ENCODE measurements at places on chromosomes 1 and 21.

DNA sequence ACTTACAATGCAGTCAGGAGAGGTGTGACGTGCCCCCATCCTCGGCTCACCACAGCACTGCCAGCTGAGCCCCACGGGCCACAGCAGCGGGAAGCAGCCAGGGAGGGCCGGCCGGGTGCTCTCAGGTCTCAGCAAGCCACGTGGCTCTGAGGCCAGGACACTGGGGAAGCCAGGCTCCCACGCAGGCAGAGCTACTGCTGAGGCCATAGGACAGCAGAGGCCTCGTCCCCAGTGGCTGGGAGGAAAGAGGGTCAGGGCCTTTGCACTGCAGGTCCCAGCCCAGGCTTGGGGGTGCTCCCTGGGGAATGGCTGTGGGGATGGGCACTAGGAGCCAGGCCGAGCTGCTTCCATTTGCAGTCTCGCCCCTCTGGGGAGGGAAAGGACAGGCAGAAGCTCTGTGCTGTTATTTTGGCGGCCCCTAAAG is 5.8 kb downstream of the LRRC47 start:
- no peak for DNase-seq

GRCh38 chr1:33348676-33349080 is 27.8 kb upstream of the A3GALT2 start:
- no peak for DNase-seq

DNA sequence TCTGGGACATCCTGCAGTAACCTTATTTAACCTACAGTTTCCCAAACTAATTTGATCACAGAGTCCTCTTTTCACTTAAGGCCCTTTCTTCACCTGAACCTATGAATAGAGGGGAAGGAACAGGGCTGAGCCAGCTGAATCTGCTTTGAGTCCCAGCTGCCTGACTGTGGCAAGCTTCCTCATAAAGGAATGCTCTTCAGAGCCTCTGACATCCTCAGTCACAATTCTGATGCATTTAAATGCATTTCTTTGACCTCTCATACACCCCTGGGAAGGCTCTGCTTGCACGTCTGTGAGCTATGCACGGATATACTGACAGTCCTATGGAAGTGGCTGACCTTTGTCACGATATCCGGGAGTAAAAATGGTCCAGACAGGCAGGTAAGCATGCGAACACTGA is 673.1 kb downstream of the SMYD3 start:
- DNase-seq: no peak

- DNase-seq: peak; percentile 74
Observed at GRCh38 chr1:29502911-29503840, 266.9 kb downstream of the PTPRU start.

DNA sequence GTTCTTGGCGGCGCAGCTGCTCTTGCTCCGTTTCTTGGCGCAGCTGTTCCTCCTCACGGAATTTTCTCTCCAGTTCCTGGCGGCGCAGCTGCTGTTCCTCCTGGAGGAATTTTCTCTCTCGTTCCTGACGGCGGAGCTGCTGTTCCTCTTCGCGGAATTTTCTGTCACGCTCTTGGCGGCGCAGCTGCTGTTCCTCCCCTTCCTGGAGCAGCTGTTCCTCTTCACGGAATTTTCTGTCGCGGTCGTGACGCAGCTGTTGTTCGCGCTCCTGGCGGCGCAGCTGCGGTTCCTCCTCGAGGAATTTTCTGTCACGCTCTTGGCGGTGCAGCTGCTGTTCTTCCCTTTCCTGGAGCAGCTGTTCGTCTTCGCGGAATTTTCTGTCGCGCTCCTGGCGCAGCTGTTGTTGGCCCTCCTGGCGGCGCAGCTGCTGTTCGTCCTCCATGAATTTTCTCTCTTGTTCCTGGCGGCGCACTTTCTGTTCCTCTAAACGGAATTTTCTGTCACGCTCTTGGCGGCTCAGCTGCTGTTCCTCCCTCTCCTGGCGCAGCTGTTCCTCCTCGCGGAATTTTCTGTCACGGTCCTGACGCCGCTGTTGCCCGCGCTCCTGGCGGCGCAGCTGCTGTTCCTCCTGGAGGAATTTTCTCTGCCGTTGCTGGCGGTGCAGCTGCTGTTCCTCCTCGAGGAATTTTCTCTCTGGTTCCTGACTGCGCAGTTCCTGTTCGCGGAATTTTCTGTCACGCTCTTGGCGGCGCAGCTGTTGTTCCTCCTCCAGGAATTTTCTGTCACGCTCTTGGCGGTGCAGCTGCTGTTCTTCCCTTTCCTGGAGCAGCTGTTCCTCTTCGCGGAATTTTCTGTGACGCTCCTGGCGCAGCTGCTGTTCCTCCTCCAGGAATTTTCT is 7.0 kb downstream of the TCHH start:
- DNase-seq: no peak

GRCh38 chr1:95850763-95851162 is 616.8 kb downstream of the RWDD3 start:
- no peak for DNase-seq

DNA sequence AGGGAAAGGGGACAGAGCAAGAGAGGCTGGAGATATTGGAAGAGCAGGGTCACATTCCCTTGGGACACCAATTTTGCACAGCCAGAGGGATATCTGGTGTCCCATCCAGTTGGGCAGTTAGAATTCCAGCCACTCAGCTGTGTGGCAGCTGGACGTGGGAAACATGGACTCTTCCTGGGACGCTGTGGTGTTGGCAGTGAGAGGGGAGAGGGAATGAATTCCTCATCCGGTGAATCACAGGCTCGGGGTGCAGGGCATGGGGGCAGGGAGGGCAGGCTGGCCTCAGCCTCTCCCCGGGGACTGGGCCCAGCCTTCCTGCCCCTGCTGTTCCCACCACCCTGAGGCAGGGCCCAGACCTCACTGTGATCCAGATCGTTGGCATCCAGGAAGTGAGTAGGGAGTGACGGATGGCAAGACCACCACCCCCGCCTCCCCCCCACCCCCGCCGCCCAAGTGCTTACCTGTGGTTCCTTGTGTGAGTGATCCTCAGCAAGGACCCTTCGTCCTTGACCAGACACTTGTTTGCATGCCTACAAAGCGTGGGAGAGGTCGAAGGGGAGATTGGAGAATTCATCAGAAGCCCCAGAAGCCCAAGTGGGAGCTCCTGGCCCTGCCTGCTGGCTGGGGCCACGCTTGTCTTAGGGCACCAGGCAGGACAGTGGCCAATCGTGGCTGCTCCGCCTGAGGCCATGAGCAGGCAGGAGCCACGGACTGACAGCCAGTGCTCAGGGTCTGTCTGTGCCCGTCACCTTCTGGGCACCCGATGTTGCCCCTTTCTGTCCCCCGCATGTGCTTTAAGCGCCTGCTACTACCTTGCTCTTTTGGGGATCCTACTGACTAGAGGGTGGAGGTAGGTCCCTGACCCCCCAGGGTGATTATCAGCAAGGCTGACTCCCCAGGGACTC is 8.7 kb downstream of the WNT3A start:
- DNase-seq: no peak

DNA sequence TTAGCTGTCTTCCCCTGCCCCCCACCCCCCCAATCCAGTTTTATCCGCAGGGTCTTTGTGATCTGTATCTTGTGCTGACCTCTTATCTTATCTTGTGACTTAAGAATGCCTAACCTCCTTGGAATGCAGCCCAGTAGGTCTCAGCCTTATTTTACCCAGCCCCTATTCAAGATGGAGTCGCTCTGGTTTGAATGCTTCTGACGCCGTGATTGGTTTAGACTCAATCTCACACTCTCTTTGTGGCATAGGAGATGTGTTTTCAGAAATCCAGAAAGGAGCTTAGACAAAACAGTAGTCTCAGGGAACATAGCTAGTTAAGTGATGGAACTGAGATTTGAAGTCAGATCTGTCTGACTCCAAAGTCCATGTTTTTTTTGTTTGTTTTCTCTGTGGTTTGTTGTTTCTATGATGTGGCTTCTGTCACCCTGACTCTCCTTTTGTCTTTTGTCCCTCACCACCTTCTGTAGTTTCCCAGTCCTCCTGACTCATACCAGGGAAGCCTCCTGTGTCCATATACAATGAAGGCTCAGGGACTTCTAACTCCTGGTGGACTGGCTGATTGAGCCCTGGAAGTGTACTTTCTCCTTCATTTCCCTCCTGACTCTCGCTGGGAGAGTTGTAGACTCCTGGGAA is 18.1 kb upstream of the USP24 start:
- no peak for DNase-seq

GRCh38 chr1:76591461-76591860 is 275.8 kb upstream of the ST6GALNAC5 start:
- no peak for DNase-seq

GRCh38 chr21:38455403-38455802 is 42.9 kb downstream of the ERG start:
- DNase-seq: no peak

DNA sequence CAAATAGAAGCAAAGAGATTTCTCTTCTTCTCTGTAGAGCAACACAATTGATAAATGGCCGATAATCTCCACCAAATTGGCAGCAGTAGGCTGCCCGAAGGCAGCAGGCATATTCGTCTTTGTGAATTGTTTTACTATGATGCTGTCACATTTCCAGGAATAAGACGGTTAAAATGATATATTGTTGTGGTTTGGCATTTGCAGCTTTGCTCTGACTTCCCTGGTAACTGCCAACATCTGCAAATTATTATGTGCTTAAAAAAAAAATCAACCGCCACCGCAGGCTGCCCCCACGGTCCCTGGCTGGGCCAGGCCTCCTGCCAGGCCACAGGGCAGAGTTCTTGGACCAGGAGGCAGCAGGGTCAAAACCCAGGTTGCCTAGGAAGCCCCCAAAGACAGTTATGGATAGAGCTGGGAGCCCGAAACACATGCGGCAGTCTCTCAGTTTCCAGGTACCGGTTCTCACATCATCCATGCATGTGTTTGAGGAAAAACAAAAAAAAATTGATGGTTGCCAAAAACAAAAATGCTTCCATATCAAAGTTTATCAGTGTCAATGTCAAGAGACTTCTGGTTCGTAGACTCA is 179.3 kb downstream of the ETS2 start:
- DNase-seq: no peak

GRCh38 chr1:172279939-172280636 is 140.4 kb upstream of the C1orf105 start:
- no peak for DNase-seq

DNA sequence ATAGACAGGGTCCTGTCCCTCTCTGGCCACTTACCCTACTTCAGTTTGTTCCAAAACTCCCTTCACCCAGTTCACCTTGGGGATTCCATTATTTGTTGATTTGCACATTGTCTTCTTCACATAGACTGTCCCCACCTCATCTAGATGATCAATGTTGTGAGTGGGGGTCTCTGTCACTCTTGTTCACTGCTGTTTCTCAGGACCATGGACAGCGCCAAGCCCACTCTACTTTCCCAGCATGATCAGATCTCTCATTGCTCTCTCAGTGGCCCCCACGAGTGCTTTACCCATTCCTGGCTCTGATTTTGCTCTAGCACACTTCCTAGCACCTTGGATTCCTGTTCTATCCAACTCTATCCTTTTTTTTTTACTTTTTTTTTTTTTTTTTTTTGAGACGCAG is 45.4 kb upstream of the IGSF21 start:
- DNase-seq: no peak

- DNase-seq: no peak
Observed at GRCh38 chr1:206949208-206949607, 2.9 kb upstream of the PIGR start.

GRCh38 chr1:241647658-241648057 is 4.4 kb upstream of the WDR64 start:
- DNase-seq: no peak

GRCh38 chr1:243271996-243272395 is 16.2 kb downstream of the SDCCAG8 start:
- DNase-seq: no peak

DNA sequence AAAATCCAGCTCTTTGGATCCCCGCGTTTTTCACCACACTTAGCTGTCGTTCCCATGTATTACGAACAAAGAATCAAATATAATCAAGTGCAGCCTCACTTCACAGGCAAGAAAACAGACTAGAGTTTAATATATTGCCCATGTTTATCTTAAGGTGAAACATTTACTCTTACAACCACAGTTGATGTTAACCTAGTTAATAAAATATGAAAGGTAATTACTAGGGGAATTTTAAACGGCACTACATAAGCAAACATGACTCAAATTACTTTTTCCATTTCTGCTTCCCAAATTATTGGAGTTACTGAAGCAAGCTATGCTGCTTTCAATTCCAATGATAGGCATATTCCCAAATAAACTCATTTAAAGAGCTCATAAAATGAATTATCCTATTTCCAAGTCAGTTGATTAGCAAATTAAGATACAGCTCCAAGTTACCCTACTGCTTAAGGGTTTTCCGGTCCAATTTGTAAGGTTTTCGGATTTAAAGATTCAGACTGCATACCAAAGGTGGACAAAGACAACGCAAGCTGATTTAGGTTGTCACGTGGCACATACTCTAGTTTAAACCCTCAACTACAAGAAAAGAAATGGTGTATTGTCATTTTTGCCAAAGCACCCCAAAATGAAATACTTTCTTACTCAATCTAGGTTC is 5.9 kb downstream of the COX20 start:
- no peak for DNase-seq

- no peak for DNase-seq
Observed at GRCh38 chr1:162716123-162716522, 74.4 kb upstream of the HSD17B7 start.

DNA sequence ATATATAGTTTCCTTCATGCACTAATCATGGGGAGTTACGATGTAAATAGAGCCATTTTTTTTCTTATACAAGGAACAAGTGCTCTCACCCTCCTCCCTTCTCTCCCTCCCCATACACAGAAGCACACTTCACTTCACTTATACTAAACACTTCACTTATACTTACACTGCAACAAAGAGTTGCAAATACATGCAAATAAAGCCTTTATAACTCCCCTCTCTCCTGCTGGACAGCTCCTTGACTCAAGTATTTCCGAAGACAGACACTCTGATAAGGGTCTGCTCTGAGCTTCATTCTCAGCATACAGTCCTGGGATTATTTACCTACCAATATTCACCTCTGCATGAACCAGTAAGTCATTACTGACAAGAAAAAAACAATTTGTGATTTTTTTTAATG is 35.6 kb upstream of the ERG start:
- DNase-seq: peak; percentile 1

GRCh38 chr1:182845894-182846293 is 6.7 kb downstream of the DHX9 start:
- DNase-seq: no peak

GRCh38 chr1:154765970-154766369 is 104.1 kb downstream of the KCNN3 start:
- no peak for DNase-seq

DNA sequence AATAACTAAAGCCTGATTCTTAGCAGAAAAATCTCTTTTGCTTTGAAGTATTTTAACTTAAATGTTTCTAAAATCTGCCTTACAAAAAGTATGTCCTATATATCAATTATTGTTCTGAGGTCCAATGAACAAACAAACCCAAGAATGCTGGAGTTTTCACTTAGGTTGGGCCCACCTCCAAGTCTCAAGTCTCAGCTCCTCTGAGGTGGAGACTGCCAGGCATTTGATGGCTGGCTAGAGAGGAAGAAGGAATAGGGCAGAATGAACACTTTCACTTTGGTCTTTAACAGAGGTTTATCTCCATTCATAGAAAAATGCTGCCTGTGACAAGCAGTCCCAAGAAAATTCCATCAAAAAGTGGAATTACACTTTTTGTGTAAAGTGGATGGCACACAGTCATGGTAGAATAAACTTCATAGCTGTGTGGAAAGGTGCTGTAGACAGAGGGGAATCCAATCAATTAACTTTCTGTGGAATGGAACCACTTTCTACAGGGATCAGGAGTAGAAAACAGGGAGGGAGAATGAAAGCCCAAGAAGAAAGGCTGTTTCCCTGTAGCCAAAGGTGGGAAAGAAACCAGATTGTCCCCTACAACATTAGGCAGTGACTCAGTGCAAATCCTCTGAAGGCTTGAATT is 349.4 kb upstream of the RUNX1 start:
- no peak for DNase-seq

GRCh38 chr1:7642781-7643529 is 128.1 kb upstream of the VAMP3 start:
- peak; percentile 62 for DNase-seq

GRCh38 chr1:933603-933940 is 9.8 kb downstream of the SAMD11 start:
- no peak for DNase-seq

All from DMS79 (cell line).